ENCODE measurements at places on chromosomes 4 and X.
A peak's percentile ranks its signal among the peaks of the same experiment; 100 is the strongest.

- DNase-seq = no peak
Observed at GRCh38 chr4:72631296-72631695, 62.3 kb upstream of the ADAMTS3 start.

DNA sequence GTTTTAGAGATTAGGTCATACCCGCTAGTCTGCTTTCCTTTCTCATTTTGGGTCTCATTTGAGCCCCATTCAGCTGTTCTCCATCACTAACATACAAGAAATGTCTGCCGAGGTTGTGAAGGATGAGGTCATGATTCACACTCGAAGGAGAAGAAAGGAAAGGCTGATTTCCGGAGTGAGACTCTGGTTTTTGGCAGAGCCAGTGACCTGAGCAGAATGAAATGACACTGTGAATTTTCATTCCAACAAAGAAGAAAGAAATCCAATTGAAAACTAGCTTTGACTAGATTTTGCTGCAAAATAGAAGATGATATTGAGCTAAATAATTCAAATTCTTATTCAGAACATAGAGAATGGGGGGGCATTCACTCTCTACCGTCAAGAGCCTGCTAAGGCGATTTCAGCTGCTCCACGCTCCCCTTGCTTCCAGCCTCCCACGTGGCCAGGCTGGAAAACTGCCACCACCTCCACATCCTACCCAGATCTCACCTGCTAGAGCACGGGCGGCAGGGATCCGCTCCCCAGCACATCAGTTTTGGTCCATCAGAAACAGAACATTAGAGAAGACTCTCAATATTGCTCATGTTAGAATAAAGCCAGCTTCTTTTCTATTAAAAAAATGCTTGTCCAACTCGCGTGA is 39.0 kb downstream of the F11 start:
- DNase-seq = no peak

GRCh38 chr4:54054501-54054900 is 9.9 kb downstream of the CHIC2 start:
- no peak for DNase-seq

GRCh38 chr4:113173793-113174264 is 124.4 kb downstream of the ANK2 start:
- DNase-seq = no peak

DNA sequence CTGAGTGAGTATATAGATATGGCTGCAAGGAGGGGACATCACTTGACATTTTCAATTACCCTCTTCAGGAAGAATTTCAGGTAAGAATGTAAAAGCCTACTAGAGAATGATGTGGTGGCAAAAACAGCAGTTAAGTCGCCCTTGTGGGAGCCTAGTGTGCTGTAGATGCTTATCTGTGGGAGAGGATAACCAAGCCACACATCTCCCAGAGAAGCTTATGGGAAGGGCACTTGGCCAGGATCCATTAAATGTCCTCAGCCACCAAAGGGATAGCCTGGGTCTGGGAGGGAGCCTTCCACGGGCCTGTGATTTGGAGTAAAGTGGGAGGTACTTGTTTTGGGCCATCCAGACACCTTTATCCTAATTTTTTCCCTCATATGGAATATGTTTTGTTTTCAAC is 41.3 kb upstream of the BCLAF3 start:
- DNase-seq = no peak

DNA sequence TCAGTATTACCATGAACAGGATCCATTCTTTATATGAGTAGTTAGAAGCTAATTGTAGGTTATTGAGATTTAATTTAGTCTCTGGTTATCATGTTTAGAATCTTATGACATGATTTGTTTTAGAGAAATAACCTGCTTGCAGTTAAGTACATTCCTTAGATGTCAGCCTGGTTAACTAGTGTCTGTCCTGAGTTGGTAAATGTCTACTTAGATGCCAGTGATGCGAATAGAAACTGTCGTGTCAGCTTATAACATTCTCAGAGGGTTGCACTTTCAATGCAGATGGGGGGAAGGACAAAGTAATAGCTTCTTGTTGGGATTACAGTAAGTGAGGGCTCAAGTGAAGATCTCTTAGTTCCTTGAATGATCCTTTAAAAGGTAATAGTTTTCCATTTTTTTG is 227.8 kb upstream of the SPRY1 start:
- no peak for DNase-seq

- DNase-seq = no peak
Observed at GRCh38 chr4:128707864-128708263, 101.6 kb upstream of the JADE1 start.

DNA sequence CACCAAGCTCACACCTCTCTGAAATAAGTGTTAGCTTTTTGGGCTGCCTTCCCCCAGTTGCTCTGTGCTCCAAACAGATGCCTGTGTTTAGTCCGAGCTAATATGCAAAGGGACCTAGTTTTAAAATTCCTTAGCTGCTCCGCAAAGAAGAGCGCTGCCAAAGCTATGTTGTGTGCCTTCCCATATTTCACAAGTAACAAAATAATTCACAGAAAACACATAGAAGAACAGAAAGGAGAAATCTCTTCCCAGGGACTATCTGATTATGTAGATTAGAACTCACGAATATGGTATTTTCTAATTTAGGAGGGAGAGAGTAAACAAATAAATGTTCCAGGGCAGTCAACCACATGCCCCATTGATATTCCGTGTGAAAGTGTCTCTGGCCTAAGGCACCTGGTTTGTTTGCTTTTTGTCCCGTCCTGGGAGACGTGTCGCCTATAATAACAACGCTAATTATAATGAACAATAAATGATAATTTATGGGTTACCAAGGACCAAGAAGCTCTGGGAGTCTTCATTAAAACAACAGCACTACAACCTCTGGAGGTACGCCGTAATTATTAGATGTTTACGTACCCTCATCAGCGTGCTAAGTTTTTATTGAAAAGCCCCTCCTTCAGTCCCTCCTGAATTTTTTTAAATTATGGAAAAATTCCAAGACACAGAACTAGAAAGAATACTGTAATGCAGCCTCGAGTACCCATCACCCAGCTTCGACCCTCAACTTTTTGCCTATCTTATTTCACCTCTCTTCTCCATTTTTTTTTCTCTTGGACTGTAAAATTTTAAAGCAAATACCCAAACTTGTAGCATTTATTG is 1.2 kb upstream of the CCNG2 start:
- no peak for DNase-seq

DNA sequence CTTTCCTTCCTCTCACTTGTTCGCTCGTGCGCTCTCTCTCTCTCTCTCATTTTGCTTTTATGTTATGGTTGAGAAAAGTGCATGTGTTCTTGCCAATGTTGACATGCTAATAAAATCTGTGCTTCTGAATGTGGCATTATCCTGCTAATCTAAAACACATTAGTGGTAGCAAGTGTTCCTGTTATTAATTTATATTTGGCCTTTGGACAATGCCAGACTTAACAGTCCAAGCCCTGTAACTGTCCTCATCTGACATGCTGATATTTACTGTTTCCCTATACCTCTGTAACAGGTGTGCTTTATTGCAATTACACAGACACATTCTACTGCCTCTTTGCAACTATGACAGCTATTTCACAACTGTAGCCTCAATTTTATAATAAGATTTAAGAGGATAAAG is 2.7 kb downstream of the PPARGC1A start:
- no peak for DNase-seq

GRCh38 chr4:2350982-2351381 is 67.5 kb downstream of the ZFYVE28 start:
- no peak for DNase-seq

DNA sequence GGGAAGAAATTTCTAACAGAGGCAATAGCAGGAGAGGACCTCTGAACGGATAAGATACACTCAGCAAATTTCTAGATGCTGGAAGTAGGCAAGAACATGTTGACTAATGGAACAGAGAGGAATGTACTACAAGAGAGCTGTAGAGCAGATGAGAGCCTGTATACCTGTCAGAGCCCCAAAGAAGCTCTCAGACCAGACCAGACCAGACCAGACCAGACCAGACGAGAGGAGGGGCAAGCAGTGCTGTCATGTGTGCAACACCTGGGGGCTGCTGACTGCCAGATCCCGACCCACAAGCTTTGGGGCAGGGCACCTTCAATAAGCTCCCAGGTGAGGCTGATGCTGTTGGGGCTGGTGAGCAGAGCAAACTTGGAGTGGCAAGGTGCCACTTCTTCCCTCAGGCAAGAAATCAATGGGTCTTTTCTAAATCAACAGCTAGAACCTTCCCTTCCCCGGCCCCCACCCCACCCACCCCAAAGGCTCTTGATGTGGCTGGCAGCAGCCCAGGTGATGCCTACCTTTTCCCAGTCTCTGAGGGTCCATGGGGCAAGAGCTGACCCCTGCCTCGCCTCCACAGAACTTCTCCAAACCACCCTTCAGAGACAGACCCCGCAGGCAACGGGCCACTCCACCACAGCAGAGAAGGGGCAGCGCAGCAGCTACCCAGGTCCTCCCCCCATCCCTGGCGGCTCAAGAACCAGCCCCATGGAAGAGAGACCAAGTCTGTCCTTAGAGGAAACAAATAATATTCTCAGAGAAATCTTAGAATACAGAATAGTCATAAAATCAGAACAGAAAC is 32.7 kb downstream of the MECP2 start:
- DNase-seq = no peak

- no peak for DNase-seq
Observed at GRCh38 chrX:97494756-97495372, 611.2 kb downstream of the RPA4 start.

DNA sequence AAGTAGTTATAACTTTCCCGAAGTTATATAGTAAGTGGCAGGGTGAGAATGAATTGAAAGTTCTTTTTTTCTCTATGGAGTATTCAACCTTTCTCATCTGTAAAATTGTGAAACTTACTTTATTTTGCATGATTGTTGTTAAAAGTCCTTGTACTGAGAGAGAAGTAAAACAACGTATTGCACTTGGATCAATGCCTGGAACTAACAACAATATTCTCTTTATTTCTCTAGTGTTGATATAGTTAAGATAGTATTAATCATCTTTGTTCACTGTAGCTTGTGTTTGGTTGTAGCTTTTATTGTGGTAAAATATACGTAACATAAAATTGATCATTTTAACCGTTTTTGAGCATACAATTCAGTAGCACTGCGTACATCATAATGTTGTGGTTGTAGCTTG is 48.7 kb downstream of the STIM2 start:
- DNase-seq = no peak

- DNase-seq = no peak
Observed at GRCh38 chr4:169079942-169080827, 70.1 kb upstream of the CBR4 start.

GRCh38 chr4:154609532-154609931 is 2.9 kb downstream of the FGG start:
- no peak for DNase-seq

GRCh38 chr4:1207603-1208265 is 35.4 kb upstream of the SPON2 start:
- peak; percentile 27 for DNase-seq

DNA sequence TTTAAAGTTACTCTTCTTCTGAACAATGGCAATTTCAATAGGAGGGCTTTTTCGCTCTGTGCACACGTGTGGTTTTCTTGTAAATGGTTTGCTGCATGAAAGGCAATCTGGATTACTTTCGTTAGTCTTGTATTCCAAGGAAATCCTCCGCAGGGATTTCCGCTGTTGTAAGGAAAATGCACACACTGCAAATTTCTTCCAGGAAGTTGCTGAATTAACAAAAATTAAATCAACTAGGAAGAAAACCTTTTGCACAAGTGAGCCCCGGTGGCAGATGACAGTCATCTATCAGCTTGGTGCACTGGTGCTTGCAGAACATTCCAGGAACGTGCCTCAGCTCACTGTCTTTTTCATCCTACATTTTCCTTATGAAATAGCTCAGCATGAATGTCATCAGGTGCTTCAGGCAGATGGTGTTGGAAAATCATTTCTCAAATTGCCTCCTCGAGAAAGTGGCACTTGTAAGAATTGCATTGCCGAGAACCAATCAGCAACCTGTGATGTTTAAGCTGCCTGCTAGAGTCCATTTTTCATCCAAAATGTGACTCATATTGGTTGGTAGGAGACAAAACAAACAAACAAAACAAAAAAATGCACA is 272.4 kb upstream of the VCX start:
- no peak for DNase-seq

GRCh38 chrX:17616936-17617335 is 120.4 kb upstream of the SCML1 start:
- no peak for DNase-seq

DNA sequence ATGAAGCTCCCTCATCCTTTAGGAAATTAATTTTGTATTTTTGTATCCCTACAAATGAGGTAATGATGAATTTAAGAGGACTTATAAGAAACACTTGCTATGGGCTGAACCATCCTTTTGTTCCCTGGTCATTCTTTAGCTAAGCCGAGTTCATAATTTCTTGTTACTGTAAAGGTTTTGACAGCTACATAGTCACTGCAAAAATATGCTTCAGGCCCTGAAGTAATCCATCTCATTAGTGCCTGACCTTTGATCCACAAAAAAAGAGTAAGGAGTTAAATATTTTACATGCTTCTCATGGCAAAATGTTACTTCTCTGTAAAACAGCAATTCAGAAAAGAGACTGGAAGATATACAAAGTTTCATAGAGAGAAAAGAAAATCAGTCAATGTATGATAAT is 290.6 kb upstream of the SLIT2 start:
- no peak for DNase-seq

DNA sequence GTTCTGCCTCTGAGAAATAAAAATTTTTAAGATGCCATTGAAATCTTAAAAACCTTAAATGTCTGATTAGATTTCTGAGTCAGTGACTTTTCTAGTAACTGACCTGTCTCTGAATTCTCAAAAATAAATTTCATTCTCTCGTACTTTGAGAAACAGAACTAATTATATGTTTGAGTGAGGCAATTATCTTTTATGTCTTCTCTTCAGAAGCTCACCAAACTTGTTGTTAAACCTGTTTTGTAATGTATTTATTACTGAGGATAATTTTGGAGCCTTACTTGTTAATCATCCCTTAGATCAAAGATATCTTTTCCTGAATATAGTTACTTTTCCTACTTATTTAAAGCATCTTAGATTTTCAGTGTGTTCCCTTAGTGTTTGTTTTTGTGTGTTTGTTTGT is 64.5 kb upstream of the MMAA start:
- DNase-seq = no peak

- no peak for DNase-seq
Observed at GRCh38 chrX:39164212-39164611, 363.0 kb downstream of the MID1IP1 start.

DNA sequence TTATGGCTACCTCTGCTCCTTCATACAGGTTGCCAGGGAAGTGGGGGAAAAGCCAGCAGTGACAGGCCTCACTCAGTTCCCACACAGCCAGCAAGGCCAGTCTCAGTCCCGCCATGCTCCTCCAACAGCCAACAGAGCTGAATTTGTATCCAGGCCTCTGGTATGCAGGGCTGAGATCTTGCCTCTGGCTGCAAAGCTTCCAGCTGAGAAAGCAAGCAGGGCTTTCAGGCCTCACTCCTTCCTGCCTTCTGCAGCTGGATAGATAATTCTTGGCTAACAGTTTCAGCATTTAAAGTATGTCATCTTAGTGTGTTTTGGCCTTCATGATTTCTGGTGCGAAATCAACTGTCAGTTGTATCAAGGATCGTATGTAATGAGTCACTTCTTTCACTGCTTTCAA is 103.6 kb downstream of the GNL3L start:
- no peak for DNase-seq

DNA sequence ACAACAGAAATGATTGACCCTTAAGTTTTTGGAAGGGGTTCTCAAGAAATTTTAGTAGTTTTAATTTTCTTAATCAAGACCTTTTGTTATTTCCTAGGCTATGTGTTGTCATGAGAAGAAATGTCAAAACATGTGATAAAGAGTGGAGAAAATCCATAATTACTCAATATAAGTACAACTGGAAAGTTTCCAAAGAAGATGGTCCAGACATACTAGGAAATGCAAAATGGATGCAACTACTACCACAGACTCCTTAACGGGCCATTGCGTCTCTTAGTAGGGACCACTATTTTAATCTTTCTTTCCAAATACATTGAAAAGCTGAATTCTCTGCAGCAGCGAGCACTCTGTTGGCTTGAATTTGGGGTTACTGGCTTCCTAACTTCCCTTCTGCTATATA is 148.8 kb downstream of the NWD2 start:
- DNase-seq = no peak

Measured in NCI-H1694 (cell line).